ENCODE measurements at places on chromosomes 16 and 17. TPM values are rescaled to one million over a fixed set of nuclear protein-coding genes. Genes with fewer than 3 reads are reported as not detected.

DNA sequence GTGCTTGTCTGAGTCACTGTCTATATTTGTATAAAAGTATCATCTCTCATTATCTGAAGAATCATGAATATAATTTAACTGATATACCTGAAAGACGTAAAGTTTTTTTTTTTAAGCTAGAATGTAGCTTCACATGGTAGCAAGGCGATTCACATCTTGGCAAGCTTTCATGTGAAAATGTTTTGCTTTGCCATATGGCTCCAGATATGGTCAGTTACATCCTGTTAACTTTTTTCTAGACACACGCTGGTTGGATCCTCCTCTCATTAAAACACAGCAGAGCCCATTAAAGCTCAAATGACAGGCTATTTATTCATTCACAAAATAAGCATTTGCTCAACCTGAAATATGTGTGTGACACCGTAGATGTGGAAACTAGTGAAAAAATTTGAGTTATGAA is 412.8 kb downstream of the KIF2B start:
- no peak for DNase-seq
- no peaks in the 10 kb centered on the region for H3K4me1 ChIP-seq
- H3K27me3 ChIP-seq, result no peaks in the 10 kb centered on the region

- no peaks in the 10 kb centered on the region for H3K27me3 ChIP-seq
- peaks cover 43% of the 10 kb centered on the region for H3K4me1 ChIP-seq
- DNase-seq, result no peak
Observed at GRCh38 chr17:74775409-74776043, 619 bp downstream of the NAT9 start.

FTO gene
- total RNA-seq, result 47.2 TPM

DNA sequence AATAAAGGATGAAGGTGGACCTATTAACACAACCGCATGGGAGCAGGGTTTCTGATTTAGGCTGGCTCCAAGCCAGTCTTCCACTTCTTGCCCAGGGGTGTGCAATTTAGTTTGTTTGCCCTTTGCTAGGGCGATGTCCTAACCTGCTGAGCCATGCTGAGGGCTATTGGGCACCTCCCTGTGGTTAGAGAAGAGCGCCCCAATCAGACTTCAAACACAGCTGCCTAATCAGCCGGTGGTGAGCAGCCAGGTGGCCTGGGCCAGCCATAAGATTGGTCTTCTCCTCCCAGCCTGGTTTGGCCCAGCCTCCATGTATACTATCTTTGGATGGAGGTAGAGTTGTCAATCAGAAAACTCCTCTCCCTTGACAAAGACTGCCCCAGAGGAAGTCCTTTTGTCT is 15.7 kb downstream of the TMEM94 start:
- H3K4me3 ChIP-seq, result no peak overlapping the region
- peaks cover 52% of the 10 kb centered on the region for H3K36me3 ChIP-seq
- H3K4me1 ChIP-seq, result no peaks in the 10 kb centered on the region
- no peak overlapping the region for H3K27ac ChIP-seq
- DNase-seq, result no peak

GRCh38 chr17:63354256-63354655 is 91.8 kb downstream of the CYB561 start:
- H3K4me1 ChIP-seq, result no peaks in the 10 kb centered on the region
- no peaks in the 10 kb centered on the region for H3K36me3 ChIP-seq
- H3K4me3 ChIP-seq, result no peak overlapping the region

Data from naive thymus-derived CD4-positive, alpha-beta T cell (primary cell).